ENCODE measurements at places on chromosomes 7 and 10. TPM values are rescaled to one million over a fixed set of nuclear protein-coding genes. Genes with fewer than 3 reads are reported as not detected.

The AKR1C8 gene
- 0.30 TPM for total RNA-seq

The SUGCT gene
- 37.9 TPM for total RNA-seq

DNA sequence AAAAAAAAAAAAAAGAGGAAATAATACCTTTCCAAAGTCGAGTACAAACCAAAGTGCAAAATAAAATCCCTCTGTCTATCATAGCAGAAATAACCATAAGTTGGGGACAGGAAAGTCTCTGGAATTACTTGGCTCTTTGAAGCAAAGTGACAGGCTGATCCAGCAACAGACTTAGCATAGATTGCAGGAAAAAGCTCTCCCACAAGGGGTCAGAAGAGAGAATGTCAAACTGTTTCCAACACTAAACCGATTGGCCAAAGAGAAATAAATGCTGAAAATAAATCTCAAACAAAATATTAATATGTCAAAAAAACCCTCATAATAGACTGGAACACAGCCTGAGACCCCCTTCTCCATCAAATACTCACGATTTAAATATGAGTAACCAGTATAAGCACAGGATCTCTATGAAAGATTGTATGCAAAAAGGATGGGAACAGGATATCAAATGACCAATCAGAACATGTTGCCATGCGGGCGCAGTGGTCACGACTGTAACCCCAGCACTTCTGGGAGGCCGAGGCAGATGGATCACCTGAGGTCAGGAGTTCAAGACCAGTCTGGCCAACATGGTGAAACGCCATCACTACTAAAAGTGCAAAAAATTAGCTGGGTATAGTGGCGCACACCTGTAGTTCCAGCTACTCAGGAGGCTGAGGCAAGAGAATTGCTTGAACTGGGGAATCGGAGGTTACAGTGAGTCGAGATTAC is 1000.7 kb upstream of the LRRN3 start:
- DNase-seq = no peak

GRCh38 chr7:33932832-33933468 is 27.6 kb downstream of the BMPER start:
- DNase-seq = peak; percentile 92

- DNase-seq = no peak
Measured at GRCh38 chr7:113267885-113268284, 149.5 kb upstream of the SMIM30 start.

DNA sequence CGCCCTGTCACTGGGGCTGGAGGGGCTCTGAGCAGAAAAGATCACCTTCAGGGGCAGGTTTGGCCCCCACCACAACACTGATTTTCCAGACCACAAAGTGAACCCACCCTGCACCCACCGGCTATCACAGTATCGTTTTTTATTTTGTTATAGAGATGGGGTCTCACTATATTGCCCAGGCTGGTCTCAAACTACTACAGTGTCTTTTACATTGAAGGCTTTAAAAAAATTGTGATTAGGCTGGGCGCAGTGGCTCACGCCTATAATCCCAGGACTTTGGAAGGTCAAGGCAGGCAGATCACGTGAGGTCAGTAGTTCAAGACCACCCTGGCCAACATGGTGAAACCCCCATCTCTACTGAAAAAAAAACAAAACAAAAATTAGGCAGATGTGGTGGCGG is 125.1 kb downstream of the COL26A1 start:
- DNase-seq = no peak

DNA sequence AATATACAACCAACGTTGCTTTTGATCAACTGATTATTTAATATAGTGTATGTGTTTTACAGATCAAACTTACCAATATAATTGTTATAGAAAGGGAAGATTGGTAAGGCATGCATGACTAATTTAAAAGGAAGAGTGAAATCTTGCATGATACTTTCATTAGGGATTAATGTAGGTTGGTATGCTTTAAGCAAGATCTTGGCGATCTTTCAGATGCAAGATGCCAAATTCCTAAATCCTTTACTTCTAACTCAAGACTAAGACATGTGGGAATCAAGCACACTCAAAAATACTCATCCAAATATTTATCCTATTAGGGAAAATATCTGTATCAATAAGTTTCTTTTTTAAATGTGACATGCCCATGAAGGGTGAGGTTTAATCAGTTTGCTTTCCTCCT is 321.4 kb upstream of the MEOX2 start:
- no peak for DNase-seq
